ENCODE measurements at places on chromosomes 6 and 20. TPM values are rescaled to one million over a fixed set of nuclear protein-coding genes. Genes with fewer than 3 reads are reported as not detected.

Gene NKAIN4
- total RNA-seq, result not detected

Gene SCGN
- not detected for total RNA-seq

- no peaks in the 10 kb centered on the region for H3K27me3 ChIP-seq
- H3K4me3 ChIP-seq, result no peak overlapping the region
- H3K4me1 ChIP-seq, result peaks cover 64% of the 10 kb centered on the region
- DNase-seq, result peak; percentile 78
- no peak overlapping the region for H3K27ac ChIP-seq
These were observed 155.9 kb downstream of the NFATC2 start for GRCh38 chr20:51386586-51386985.

Gene LRRC1
- 3.1 TPM for total RNA-seq

Gene BPI
- not detected for total RNA-seq

Gene FAM217A
- total RNA-seq, result not detected

DNA sequence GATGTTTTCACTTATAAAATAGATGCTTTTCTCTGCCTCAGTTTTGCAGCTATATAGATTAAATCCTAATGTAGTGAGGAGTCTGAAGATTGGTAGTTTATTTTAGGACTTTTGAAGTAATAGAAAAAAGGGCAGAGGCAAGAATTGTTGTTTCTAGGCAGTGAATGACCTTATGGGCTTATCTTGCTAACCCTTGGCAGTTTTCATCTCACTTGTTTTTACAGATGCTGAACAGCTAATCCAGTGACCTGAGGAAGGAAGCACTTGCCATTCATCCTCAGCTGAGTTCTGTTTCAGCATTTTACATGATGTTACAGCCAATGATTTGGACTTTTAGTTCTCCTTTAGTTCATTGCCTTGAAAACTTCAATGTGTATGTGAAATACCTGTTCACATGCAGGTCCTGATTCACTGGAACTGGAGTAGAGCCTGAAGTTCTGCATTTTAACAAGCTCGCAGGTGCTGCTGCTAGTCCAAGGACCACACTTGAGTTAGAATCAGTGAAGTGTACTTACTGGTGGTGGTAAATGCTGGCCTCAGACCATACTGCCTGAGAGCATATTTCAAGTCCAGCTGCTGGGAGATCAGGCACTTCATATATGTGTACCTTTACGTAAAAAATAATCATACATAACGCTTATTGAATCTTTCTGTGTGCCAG lies 86.9 kb downstream of the TULP4 start:
- H3K4me1 ChIP-seq, result no peaks in the 10 kb centered on the region
- peaks cover 2% of the 10 kb centered on the region for H3K36me3 ChIP-seq
- H3K4me3 ChIP-seq, result no peak overlapping the region

DNA sequence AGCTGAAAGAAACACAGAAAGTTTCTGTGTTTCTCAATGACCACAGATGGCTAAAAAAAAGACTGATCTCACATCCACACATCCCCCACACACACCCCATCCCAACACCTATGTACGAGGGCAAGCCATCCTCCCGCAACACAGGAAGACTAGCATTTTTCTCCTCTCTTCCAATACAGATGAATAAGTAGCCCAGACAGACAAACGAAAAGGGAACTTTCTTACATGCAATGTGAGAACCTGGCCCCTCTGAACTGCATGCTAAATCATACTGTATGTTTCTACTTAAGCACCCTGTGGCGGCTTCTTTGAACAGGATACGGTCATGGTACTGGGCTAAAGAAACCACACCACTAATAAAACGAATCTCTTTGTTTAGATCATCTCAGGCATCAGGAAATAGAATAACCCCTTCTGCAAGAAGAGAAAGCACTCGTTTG lies 116.2 kb downstream of the GMDS start:
- peaks cover 32% of the 10 kb centered on the region for H3K4me1 ChIP-seq
- DNase-seq, result no peak
- no peak overlapping the region for H3K4me3 ChIP-seq

GRCh38 chr6:90194371-90194841 lies 102.2 kb downstream of the BACH2 start:
- DNase-seq, result peak; percentile 53
- H3K4me3 ChIP-seq, result peak overlapping the region; percentile 5
- H3K36me3 ChIP-seq, result peaks cover 49% of the 10 kb centered on the region
- H3K27ac ChIP-seq, result peak overlapping the region; percentile 88

Gene CCN6
- 0.32 TPM for total RNA-seq

Gene TBXT
- total RNA-seq, result not detected

DNA sequence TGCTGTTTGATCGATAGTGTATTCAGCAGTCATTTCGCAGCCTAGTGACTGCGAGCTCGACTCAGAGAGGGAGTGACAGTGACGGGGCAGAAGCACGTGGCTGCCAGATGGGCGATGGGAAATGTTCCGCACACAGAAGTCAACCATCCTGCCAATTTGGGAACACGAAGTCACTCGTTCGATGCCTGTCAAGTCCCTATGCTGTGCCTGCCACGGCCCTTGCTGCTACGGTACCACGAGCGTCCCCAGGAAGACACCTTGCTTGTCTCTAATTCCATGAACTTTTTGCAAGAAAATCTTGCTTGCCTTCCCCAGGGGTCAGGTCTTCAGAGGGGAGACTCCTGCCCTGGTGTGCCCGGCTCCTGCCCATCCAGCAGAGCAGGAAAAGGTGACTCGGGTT lies 17.0 kb upstream of the STX16 start:
- H3K4me3 ChIP-seq, result peak overlapping the region; percentile 31
- no peaks in the 10 kb centered on the region for H3K36me3 ChIP-seq
- H3K27ac ChIP-seq, result peak overlapping the region; percentile 86
- peaks cover 17% of the 10 kb centered on the region for H3K4me1 ChIP-seq
- peak; percentile 28 for DNase-seq

GRCh38 chr6:143110572-143110971 lies 49.9 kb downstream of the AIG1 start:
- no peak for DNase-seq
- no peak overlapping the region for H3K4me3 ChIP-seq
- peaks cover 10% of the 10 kb centered on the region for H3K4me1 ChIP-seq

DNA sequence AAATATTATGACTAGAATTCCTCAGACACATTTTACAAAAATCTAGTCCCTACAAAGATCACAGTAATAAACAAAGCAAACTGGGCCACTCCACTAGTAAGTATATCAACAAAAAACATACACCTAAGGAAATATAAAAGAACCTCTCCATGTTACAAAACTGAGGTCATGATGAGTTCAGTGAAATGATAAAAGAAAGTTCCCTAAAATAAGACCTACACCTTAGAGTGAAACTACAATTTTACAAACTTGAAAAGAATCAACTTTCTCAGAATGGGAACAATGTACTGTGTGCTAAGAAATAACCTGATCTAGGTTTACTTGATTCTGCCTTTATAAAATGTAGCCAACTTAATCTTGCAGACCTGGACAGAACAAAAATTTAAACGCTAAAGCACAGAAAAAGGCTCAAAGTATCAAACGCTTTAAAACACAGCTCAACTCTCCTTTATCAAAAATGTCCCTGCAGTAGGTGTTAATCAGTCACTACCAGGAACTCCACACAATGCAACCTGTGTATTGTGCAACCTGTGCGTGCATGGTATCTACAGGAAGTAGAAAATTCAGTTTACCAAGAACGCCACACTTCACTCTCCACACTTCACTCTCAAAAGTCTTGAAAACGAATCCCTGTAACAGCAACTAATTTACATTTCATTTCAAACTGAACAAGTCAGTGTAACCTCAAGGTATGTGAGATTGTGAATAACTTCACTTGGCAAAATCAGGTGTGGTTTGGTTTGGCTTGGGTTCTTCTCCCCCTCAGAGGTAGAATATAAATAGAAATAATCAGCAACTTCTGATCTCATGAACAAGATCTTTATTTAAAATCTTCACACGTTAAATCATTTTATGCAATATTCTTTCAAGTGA lies 1.8 kb downstream of the RALGAPA2 start:
- peak overlapping the region; percentile 90 for H3K4me3 ChIP-seq
- peaks cover 31% of the 10 kb centered on the region for H3K4me1 ChIP-seq
- peaks cover 12% of the 10 kb centered on the region for H3K36me3 ChIP-seq

Gene FERMT1
- total RNA-seq, result 0.30 TPM

DNA sequence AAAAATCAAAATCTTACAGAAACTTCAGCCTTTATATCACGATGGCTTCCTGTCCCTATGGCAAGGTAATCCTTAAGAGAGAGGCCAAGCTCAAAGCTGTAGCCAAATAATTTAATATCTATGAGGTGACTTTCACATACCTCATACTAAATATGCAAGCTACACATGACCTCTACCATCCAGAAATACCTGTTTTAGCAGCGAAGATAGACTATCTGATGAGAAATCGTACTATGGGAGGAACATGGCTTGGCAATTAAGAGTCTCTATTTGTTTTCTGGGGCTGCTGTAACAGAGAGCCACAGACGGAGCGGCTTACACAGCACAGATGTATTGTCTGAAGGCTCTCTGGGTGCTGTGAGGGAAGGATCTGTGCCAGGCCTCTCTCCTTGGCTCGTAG lies 31.0 kb upstream of the SALL4 start:
- H3K27me3 ChIP-seq, result peaks cover 2% of the 10 kb centered on the region
- no peak overlapping the region for H3K4me3 ChIP-seq
- H3K27ac ChIP-seq, result no peak overlapping the region
- no peaks in the 10 kb centered on the region for H3K4me1 ChIP-seq
- H3K36me3 ChIP-seq, result no peaks in the 10 kb centered on the region
- DNase-seq, result no peak

- no peaks in the 10 kb centered on the region for H3K36me3 ChIP-seq
- H3K27me3 ChIP-seq, result peaks cover 6% of the 10 kb centered on the region
- DNase-seq, result no peak
- H3K4me3 ChIP-seq, result no peak overlapping the region
- H3K27ac ChIP-seq, result no peak overlapping the region
These were observed 31.9 kb downstream of the HLA-DMB start for GRCh38 chr6:32908897-32909296.

- H3K4me1 ChIP-seq, result peaks cover 12% of the 10 kb centered on the region
- no peak for DNase-seq
- H3K27me3 ChIP-seq, result no peaks in the 10 kb centered on the region
- H3K4me3 ChIP-seq, result no peak overlapping the region
- H3K27ac ChIP-seq, result peak overlapping the region; percentile 72
- peaks cover 2% of the 10 kb centered on the region for H3K36me3 ChIP-seq
These were observed 54.2 kb downstream of the ARMC2 start for GRCh38 chr6:108902382-108902792.

DNA sequence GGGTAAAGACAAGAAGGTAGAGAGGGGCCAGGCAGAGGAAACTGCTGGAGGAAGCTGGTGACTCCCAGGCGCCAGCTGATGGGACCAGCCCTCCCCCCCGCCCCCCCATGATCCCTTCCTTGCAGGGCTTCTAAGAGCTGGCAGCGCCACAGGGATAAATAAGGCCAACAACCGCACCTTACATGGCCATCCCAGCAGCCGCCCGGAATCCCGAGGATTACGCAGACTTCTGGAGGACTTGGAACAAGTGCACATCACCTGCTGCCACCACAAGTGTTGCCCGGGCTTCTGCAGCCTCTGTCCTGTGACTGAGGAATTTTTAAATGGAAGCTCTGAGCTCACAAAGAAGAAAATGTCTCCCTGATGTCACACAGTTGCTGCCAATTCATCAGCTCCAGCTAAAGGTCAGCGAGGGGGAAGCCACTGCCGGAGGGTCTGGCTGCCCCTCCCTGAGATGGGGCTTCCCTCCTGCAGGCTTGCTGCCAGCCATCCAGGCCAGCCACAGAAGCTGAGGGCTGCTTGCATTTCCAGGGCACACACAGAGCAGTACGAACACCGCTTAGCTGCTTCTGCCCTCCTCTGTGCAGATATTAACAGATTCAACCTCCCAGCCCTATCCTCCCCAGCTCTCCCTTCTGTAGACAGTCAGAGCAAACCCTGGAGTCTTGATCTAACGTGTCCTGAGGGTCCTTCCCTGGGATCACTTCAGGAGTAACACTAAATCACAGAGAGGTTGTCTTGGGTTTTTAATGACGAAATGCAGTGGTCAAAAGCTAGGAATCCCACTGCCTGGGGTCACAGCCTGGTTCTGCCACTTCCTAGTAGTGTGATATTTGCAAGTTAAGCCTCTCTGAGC lies 38.6 kb upstream of the PIM1 start:
- H3K27me3 ChIP-seq, result peaks cover under 1% of the 10 kb centered on the region
- no peak for DNase-seq
- peaks cover 11% of the 10 kb centered on the region for H3K4me1 ChIP-seq
- H3K36me3 ChIP-seq, result no peaks in the 10 kb centered on the region
- no peak overlapping the region for H3K4me3 ChIP-seq

GRCh38 chr6:33609019-33609418 lies 12.1 kb upstream of the ITPR3 start:
- no peaks in the 10 kb centered on the region for H3K4me1 ChIP-seq
- H3K27me3 ChIP-seq, result peaks cover 2% of the 10 kb centered on the region
- H3K27ac ChIP-seq, result no peak overlapping the region
- no peak for DNase-seq
- no peak overlapping the region for H3K4me3 ChIP-seq

DNA sequence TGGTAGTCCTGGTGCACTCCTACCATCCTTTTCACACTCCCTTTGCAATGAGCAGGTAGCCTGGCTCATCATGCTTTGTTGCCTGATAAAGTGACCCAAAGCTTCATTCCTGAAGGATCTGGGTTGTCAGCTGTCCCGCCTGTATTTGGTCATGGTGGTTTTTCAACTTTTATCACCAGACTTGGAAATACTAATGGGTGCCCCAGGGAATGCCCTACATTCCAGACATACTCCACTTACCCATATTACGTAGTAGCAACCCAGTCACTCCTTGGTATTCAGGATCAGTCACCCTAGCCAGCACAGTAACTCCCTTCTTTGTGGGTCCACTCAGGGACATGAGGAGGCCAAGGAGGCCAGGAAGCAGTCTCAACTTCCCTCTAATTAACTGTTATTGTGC lies 199.2 kb downstream of the MAFB start:
- H3K36me3 ChIP-seq, result no peaks in the 10 kb centered on the region
- no peak overlapping the region for H3K27ac ChIP-seq
- no peak for DNase-seq
- H3K27me3 ChIP-seq, result peaks cover 9% of the 10 kb centered on the region
- no peak overlapping the region for H3K4me3 ChIP-seq

GRCh38 chr6:159169193-159169555 lies at the start of gene FNDC1:
FNDC1 (plus strand) TSS chr6:159169400; CDS start chr6:159169597, 197 bp downstream.
- peaks cover 80% of the 10 kb centered on the region for H3K27me3 ChIP-seq
- DNase-seq, result peak; percentile 82
- peaks cover 16% of the 10 kb centered on the region for H3K4me1 ChIP-seq
- H3K27ac ChIP-seq, result no peak within 1 kb of the TSS
- peak within 1 kb of the TSS; percentile 60 for H3K4me3 ChIP-seq

Gene SPEF1
- 0.14 TPM for total RNA-seq

DNA sequence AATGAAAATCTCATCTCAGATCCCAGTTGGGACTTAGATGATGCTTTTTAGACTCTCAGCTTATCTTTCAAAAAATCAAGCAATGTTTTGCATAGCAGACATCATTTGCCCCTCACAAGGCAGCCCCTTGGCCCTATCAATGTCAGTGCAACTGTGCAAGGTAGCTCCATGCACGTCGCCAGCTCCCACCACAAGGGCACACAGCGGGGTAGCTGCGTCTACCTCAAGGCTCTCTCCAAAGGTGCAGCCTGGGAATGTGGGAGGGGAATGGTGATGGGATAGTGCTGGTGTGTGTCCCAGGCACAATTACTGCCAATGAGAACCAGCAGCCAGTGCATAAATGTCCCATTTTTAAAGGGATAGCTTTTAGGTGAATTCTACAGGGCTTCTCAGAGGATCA lies 137.5 kb upstream of the SYNDIG1 start:
- H3K36me3 ChIP-seq, result no peaks in the 10 kb centered on the region
- DNase-seq, result no peak
- no peak overlapping the region for H3K4me3 ChIP-seq
- H3K4me1 ChIP-seq, result peaks cover 1% of the 10 kb centered on the region
- H3K27ac ChIP-seq, result no peak overlapping the region

Gene C6orf132
- total RNA-seq, result 0.14 TPM

Gene CRIP3
- total RNA-seq, result 1.6 TPM

Gene NOL4L
- total RNA-seq, result 17.3 TPM

Gene TGM6
- total RNA-seq, result not detected

Gene NRSN1
- total RNA-seq, result not detected
